ENCODE measurements at places on chromosomes 1 and 21.

GRCh38 chr1:197857477-197857876 lies 45.0 kb upstream of the C1orf53 start:
- DNase-seq, result no peak

- no peak for DNase-seq
Observed at GRCh38 chr1:73161418-73161817, 879.1 kb upstream of the NEGR1 start.

GRCh38 chr1:175857756-175858155 lies 114.4 kb upstream of the TNR start:
- no peak for DNase-seq

DNA sequence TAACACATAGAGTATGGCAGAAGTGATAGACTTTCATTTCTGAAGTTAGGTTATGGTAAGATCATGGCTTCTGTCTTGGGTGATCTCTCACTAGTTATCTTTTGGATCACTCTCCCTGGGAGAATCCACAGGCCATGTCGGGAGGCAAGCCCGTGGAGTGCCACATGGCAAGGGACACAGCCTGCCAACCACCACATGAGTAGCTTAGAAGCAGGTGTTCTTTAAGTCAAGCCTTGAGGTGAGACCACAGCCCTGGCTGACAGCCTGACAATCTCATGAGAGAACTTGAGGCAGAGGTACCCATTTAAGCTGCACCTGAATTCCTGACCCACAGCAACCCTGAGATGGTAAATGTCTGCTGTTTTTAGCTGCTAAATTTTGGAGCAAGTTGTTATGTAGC lies 130.4 kb downstream of the KCNN3 start:
- DNase-seq, result no peak

- no peak for DNase-seq
Observed at GRCh38 chr1:162972773-162973172, 96.4 kb upstream of the RGS4 start.

DNA sequence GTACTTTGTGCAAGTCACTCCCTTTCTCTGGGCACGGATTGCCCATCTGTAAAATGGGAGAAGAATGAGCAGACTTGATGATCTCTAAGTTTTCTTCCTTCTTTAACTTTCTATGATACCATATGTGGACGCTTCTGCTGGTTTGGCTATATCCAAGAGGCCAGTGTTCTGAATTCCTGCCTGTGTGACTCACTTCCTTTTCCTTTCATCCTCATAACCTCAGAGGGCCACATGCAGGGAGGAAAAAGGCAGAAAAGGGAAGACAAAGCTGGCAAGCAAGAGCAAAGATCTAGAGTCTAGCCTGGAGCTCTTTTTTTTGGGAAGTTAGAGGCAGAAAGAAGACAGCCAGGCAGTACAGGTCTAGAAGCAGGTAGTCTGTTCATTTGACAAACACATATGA lies 151.2 kb downstream of the OMA1 start:
- DNase-seq, result no peak

DNA sequence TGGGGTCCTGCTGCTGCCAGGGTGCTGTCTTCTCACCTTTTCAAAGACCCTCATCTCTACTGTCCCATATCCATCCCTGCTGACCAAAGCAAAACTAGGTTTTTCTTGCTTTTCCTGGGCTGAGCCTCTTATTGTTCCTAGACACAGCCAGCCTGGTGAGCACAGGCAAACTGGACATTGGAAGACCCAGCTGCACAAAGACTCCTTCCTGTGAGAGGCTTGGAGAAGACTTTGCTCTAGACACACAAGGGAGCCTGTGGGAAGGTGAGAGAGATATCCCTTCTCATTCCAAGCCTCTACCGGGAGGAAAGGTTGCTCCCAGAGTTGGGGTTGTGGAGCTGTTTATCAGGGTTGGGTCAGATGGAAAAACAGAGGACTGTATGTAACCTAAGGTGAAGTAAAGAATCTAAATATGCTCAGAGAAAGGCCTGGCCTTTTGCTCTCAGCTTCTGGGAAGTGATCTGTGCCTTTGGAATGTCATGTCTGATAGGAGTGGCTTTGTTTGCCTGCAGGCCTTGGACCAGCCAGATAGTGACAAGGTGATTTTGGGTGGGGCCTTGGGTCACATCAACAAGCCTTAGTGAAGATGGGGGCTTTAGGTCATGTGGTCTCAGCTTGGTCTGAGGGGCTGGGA lies 87.6 kb upstream of the RUNX1 start:
- DNase-seq, result no peak

GRCh38 chr1:86757272-86757984 lies 53.1 kb downstream of the SH3GLB1 start:
- no peak for DNase-seq
